ENCODE measurements at places on chromosomes 3 and 15.

- DNase-seq, result peak; percentile 16
These were observed 744.0 kb upstream of the SGO1 start for GRCh38 chr3:20930034-20930433.

GRCh38 chr15:85071061-85071460 lies 89.4 kb downstream of the PDE8A start:
- no peak for DNase-seq

- DNase-seq, result no peak
These were observed 248.3 kb downstream of the WDR72 start for GRCh38 chr15:53511175-53511574.

- no peak for DNase-seq
These were observed 374.5 kb downstream of the IL20RB start for GRCh38 chr3:137332297-137332696.

DNA sequence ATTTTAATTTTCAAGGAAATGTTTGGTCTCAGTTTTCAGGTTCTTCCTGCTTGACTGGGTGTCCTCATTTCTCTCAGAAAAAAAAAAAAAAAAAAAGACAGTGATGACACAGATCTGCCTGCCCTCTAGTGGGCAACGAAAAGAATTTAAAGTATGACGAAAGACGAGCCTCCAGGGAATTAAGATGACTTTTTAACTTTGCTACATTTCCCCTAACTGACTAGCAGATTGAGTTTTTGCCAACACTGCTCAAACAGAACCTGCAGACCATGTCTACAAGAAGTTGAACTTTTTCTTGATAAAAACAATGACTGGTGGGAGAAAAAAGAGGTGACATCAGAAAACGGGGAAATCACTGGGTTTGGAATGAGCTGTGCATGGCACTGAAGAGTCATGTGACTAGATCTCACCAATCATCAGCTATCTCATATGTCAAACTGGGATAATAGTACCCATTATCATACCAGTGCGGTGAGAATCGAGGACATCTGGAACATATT lies 40.8 kb downstream of the EOMES start:
- peak; percentile 68 for DNase-seq

DNA sequence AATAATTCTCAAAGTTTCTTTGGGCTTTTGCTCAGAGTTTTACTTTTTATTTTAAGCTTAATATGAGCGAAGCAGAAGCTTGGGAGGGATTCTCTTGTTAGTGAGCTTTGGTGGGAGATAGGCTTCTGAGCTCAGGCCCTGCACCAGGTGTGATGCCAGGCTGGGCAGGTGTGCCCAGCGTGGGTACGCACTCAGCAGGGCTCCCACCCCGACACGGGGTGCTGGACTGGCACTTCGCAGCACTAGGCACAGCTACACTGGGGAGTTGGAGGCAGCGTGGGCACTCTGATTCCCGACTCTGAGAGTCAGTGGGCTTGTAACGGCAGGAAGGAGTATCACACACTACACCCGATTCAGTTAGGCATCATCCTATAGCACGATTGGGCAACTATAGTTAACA lies 244.0 kb downstream of the KLF13 start:
- no peak for DNase-seq

GRCh38 chr3:136942803-136943202 lies 15.0 kb upstream of the IL20RB start:
- no peak for DNase-seq

GRCh38 chr3:60079076-60079475 lies 1029.3 kb upstream of the CFAP20DC start:
- DNase-seq, result no peak

- DNase-seq, result no peak
These were observed 3.3 kb downstream of the FETUB start for GRCh38 chr3:186643493-186643892.

GRCh38 chr3:141594357-141594756 lies 107.5 kb downstream of the RASA2 start:
- DNase-seq, result no peak

GRCh38 chr3:69613286-69613685 lies 126.0 kb upstream of the MITF start:
- DNase-seq, result no peak

DNA sequence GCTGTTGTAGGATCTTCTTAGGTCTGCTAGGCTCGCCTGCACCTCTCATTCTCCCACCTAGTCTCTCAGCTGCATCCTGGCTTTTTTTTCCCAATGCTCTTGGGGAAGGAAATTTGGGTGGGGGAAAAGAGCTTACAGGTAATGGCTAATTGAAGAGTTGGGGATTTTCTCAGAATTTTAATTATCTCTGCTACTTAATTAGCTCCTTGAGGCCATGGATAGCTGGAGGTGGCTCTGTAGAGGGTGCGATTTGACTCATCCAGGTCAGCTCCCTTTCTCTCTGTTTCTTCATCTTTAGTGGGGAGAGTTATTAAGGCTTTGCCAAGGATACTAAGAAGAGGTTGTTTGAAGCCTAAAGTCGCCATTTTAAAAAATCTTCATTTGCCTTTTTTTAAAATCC lies 22.6 kb downstream of the SNAPC5 start:
- no peak for DNase-seq

- no peak for DNase-seq
These were observed 1.9 kb upstream of the IGDCC4 start for GRCh38 chr15:65424683-65425082.

Measured in brain microvascular endothelial cell (primary cell).